ENCODE measurements at places on chromosomes 12 and 14.
A peak's percentile ranks its signal among the peaks of the same experiment; 100 is the strongest.

- no peak for DNase-seq
These were observed 168.2 kb downstream of the SUDS3 start for GRCh38 chr12:118544569-118544968.

DNA sequence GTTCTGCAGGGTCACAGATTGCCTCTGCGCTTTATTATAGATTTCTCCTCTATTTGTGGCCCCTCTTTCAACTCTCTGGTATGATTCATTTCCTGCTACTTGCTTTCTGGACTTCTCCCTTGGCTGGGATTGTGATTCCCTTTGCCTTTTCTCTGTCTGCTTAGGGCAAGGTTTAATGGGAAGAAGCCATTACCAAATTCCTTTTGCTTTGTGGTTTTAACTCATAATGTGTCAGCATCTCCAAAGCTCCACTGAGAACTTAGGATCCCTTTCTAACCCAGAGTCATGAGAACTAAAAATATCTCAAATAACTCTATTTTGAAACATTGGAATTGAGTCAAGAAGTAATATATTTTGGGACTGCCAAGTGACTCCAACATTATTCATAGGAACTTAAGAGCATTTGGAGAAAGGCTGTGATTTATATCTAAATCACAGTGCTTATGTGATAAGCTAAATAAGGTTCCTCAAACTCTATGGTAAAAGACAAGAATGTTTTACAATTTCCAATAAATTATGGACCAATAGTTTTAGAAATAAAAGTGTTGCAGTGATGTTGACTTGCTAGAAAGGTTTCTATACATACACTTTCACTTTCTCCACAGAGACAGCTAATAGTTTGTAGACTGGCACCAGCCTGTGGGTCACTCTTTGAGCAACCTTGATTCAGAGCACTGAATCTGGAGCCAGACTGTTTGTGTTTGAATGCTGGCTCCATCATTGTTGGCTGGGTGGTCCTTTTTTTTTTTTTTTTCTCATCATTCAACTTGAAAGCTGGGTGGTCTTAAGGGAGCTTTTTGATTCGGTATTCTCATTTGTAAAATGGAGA, 93.9 kb downstream of the DACT1 start:
- no peak for DNase-seq

DNA sequence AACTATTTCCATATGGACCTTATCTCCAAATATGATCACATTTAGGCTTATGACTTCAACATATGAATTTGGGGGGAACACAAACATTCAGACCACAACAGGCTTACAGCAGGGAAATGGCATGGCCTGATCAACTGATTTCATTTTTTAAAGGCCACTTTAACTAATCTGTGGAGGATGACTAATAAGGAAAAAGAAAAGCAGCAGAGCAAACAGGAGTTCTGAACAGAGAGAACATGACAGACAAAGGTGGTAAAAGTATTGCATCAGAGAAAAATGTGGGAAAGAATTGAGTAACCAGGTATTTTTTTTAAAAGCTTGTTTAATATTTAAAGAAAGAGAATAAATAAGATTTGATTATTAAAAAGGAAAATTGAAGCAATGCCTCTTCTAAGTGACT, 366.1 kb upstream of the TMPO start:
- DNase-seq, result no peak

GRCh38 chr14:65263177-65263788, 149.2 kb upstream of the FUT8 start:
- no peak for DNase-seq

GRCh38 chr12:70101064-70101463, 142.2 kb upstream of the CNOT2 start:
- DNase-seq, result no peak

GRCh38 chr12:52243856-52244614, 11.0 kb downstream of the KRT7 start:
- peak; percentile 73 for DNase-seq

GRCh38 chr14:77052281-77053044, 24.0 kb upstream of the IRF2BPL start:
- peak; percentile 35 for DNase-seq

GRCh38 chr12:65742018-65743010, 82.0 kb upstream of the HMGA2 start:
- DNase-seq, result no peak

DNA sequence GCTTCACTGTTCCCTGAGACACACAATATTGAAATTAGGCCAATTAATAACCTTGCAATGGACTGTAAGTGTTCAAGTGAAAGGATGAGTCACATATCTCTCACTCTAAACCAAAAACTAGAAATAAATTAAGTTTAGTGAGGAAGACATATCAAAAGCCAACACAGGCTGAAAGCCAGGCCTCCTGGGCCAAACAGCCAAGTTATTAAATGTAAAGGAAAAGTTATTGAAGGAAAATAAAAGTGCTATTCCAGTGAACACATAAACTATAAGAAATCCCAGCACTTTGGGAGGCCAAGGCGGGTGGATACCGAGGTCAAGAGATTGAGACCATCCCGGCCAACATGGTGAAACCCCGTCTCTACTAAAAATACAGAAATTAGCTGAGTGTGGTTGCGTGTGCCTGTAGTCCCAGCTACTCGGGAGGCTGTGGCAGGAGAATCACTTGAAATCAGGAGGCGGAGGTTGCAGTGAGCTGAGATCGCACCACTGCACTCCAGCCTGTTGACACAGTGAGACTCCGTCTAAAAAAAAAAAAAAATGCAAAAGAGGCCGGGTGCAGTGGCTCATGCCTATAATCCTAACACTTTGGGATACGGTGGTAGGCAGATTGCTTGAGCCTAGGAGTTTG, 10.4 kb upstream of the HEATR5A start:
- DNase-seq, result no peak

DNA sequence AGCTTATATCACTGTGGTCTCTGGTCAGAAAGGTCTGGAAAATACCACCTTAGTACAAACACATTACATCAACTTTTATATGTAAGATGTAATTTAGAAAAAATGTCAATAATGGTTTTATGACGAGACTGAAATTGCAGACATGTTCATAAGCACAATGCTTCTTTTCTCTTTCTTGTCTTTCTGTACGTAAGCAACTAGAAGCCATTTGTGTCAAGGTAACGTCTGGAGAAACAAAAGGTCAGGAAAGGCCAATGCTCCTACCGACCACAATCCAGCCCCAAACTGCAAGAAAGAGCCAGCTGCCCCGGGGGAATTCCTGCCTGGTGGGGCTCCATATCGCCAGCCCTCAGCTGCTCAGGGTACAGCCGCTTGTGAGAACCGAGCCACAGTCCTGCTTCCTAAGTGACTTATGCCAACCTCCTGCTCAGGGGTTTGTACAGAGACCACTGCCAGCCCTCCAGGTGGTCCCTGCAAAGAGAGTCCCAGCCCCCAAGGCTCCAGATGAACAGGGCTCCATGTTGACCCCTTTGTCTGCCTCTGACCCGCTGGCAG, 6.3 kb downstream of the ZNF839 start:
- no peak for DNase-seq

GRCh38 chr14:61864329-61864898, 102.2 kb downstream of the SNAPC1 start:
- DNase-seq, result no peak

DNA sequence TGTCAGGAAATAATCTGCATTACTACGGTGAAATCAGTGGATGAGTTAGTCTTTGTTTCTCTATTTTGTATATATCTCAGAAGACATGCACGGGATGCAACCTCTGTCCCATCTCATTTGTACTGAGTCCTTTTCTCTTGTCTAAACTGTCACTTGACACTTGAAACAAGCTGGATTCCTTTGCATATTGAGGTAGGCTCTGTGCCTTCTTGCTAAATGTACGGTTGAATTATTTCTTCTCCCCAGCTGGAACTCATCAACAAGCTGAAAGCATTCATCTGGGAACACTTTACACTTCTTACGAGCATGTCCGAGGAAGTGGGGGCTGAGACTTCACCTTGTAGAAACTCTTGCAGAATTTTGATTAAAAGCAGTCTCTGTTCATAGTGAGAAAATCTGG, 119.5 kb downstream of the VEZT start:
- DNase-seq, result no peak

DNA sequence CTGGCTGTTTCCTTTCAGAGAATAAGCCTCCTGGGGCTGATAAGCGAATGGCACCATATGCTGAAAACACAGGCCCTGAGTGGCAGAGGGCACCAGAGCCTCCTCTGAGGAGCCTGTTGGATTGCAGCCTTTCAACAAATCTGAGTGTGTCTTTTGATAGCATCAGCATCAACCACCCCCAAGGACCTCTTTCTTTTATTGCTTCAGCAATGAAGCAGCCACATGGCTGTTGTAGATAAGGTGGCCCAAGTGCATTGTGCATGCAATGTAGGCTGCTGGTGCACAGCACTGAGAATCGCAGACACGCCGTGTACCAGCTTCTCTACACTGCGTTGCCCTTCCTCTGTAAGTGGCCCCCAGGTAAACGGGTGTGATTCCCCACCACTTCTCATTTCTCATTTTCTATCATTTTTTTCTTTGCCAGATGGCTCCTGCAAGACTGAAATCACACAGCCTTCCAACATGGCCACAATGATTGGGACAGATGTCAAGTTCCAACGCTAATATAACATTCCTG, 191.7 kb downstream of the DAD1 start:
- DNase-seq, result no peak
